ENCODE measurements at places on chromosomes 7 and 10.

DNA sequence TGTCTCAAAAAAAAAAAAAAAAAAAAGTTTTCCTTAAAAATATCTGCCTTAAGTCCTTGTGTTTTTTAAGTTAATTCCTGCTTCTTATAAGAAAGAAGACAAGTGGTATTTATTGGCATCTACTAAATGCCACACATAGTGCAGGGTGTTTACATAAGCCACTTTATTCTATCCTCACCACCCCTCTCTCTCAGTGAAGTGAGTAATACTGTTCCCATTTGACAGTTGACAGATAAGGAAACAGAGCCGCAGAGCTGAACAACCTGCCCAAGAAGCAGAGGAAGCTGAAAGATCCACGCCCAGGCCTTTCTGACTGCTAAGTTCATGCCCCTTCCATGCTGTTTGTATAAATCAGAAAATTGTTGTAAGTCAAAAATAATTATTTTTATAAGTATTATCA lies 54.1 kb downstream of the ABLIM1 start:
- DNase-seq: no peak

DNA sequence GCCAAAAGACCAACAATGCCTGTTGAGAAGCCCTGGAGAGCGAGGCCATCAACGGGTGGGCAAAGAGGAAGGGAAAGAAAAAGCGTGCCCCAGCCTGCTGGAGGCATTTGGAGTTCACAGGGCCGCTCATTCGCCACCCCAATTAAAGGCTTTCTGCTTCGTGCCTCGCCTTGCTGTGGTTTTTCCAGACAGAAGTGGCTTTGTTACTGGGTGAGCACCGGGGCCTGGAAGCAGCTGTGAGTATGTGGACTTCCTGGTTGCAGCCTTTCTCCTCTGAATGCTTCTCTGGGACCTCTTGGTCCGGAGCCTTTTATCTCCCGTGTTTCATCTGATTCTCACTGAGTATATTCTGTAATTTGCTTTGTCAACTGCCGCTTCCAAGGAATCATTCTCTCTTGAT lies 118.1 kb upstream of the EGR2 start:
- DNase-seq: no peak

DNA sequence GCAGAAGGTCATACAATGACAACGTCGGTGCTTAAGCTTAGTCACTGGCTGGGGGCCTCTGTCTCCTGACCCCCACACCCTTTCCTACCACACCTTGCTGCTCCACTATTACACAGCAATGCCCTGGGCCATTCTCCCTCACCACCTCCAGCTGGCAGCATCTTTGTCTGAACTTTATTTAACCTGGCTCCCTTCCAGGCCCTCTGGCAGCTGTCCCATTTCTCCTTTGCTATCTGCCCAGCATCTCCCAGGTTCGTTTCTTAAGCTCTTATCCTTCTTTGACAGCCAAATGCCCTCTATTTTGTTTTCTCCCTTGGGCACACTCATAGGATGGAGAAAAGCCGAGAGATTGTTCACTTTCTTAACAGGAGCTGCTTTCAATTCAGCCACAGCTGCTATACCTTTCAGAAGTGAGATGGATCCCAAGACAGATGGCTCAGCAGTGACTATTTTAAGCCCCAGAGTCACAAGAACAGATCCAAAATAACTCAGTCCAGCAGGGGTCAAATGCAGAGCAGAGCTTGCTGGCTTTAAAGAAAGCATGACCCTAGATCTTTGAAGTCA lies 1277.1 kb upstream of the AUTS2 start:
- no peak for DNase-seq

DNA sequence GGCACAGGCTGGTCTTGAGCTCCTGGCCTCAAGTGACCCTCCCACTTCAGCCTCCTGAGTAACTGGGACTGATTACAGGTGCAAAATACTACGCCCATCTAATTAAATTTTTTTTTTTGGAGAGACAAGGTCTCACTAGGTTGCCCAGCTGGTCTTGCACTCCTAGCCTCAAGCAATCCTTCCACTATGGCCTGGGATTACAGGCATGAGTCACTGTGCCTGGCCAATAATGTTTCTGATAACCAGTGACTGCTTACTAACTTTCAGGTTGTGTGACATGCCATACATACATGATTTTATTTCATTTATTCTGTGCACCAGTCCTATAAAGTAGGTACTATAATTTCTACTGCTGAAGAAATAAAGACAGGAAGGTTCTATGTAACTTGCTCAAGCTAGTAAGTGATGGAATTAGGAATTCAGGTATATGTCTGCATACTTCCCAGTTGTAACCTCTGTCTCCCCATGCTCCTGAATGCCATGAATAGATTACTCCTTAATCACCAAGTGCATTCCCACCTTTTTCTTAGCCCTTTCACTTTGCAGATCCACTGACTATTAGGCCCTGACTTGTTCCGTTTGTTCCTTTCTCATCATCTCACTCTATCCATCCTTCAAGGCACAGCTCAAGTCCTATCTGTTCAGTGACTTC lies 28.1 kb downstream of the MCU start:
- no peak for DNase-seq

- no peak for DNase-seq
Measured at GRCh38 chr7:1675673-1676549, 5.8 kb downstream of the ELFN1 start.

DNA sequence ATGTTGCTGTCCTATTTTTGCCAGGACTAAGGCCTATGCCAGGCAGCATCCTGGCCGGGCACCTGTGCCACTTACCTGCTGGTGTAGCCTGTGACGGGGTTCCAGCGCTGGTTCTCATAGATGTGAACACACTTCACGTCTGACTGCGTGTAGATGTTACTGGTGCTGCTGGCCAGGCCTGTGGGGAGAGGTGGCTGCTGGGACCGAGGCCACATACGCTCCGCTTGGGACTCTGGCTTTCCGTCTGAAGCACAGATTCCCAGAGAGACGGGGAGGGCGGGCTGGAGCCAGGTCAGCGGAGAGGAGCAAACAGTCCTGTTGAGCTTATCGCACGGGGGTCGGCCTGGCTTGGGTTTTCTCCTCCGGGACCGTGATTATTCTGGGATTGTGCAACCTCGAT lies 16.7 kb downstream of the BHLHA15 start:
- DNase-seq: no peak

DNA sequence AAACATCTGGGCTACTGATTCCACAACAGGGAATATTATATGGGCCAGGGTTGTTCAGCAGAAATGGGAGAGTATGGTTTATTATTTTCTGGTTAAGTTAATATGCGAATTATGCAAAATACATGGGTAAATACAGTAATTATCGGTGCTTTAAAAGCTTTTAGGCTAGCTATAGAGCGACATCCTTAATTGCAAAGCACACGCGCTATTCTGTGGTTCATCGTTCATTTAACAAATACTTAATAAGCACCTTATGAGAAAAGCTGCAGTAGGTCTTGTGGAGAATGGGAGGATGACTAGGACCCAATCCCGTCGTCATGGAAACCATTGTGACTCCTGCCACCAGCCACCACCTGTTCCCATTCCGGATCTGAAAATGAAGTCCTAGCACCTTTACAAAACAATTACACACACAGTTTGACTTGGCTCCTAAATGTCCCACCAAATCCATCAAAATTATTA lies 623 bp upstream of the CEP41 start:
- no peak for DNase-seq
